Stomach (tissue), 19 donors: ENCODE measurements at places on chromosomes 5 and 9.

DNA sequence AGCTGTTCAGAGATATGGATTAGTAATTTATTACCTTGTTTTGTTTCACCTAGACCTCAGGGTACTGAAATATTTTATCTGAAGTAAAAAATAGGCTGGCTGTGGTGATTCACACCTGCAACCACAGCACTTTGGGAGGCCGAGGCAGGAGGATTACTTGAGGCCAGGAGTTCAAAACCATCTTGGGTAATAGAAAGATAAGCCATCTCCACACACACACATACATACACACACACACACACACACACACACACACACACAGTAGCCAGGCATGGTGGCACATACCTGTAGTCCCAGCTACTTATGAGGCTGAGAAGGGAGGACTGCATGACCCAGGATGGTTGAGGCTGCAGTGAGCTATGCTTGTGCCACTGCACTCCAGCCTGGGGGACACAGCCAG lies 3.7 kb downstream of the ANXA2R start:
- no peak for DNase-seq

GRCh38 chr5:190366-191035 lies 794 bp upstream of the LRRC14B start:
- no peak for DNase-seq

DNA sequence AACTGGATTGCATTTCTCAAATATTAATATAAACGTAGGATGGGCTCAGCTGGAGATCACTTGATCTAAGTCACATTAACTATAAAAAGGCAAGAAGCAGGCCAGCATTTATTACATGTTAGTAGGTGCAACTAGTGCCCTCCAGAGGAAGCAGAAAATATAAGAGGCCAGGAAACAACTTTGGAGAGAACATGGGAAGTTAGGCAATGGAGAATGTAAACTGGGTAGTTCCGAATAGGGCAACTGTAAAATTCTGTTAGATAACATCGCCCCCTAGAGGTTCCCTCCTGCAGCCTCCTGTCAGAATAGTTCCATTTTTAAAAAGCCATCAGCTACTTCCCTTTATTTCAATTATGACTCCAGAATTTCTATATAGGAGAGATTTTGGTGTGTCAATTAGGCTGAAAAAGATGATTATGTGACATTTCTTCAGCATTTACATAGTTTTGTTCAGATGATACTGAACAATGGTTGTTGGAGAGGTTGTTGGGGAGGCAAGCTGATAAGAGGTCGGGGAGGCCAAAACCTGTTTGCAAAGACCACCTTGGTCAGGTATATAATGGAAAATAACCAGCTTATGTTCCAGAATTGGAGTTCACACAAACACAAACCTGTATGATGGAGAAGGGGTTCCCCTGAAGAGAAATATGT lies 22.4 kb downstream of the CCL28 start:
- DNase-seq: peak; percentile 53

DNA sequence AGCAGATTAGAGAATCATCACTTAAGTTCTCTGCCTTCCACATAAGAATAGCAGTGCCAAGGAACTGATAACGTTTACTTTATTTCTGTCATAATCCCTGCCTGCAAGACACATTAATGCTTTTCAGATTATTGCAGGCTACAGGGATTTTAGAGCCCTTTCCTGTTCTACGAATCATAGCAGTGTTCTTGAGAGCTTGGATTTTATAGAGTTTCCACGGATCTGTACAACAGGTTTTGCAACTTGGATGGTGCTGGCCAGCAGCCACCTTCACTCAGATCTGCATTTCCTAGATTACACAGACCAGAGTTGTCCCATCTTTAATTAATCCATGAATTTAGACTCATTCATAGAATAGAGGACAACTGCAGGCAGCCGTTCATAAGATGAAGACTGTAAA lies 38.1 kb downstream of the SLC12A2 start:
- DNase-seq: peak; percentile 74

DNA sequence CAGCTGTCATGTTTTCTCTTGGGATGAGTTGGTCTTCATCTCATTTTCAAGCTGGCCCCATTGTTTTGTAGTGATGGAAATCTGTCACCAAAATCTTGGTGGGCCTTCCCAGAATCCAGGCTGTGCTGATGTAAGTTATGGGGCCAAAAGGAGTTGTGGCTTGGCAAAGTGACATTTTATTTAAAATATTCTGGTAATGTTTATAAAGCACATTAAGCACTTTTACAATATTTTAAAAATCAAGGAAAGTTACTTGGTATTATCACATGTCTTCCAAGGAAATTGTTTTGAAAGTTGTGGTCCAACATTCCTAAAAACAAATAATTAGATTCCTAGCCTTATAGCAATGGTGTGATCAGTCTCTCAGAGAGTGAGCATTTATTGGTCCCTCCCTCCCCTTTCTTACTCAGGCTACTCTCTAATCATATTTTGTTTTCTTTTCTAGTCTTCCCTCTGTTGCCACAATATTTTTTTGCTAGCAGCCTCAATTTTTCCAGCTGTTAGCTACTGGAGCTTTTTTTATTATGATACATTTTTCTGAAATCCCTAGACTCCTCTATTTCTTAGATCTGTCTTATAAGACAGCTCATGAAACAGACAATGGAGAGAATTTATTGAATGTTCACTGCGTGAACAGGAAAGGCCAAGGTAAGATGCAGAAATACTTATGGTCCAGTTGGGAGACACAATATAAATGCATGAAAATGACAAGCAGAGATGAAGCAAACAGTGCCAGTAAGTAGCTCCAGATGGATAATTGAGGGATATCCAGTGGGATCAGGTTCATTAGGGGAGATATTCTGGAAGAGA lies 408.1 kb upstream of the ZNF608 start:
- DNase-seq: no peak

- DNase-seq: no peak
Observed at GRCh38 chr9:120570296-120570695, 9.7 kb downstream of the CDK5RAP2 start.

GRCh38 chr9:77697238-77697984 lies 49.3 kb upstream of the GNA14 start:
- DNase-seq: no peak

DNA sequence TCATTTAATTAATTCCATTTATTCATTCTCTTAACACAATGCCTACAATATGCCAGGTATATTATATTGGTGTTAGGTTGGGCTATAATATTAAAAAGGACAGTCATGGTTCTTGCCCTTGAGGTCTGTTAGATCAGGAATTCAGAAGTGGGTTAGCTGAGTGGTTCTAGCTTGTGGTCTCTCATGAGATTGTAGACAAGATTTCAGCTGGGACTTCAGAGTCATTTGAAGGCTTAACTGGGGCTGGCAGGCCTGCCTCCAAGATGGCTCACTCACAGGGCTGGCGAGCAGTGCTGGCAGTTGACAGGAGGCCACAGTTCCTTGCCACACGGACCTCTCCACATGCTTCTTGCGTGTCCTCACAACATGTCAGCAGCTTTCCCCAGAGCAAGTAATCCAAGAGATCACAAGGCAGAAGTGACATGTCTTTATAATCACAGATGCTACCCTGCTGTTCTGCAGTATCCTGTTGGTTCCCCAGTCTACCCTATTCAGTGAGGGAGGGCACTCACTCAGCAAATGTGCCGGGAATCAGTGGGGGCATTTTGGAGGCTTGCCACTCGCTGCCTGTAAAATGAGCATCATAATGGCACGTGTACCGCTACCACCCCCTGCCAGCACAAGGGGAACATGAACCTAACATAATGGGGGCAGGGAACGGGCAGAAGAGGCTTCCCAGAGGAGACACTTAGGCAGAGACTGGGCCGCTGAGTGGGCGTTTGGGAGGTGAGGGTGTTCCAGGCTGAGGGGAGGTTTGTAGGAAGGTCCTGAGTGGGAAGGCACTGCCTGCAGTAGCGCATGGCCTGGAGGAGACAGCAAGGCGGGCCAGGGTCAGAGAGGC lies 70.0 kb downstream of the EXOSC2 start:
- no peak for DNase-seq

DNA sequence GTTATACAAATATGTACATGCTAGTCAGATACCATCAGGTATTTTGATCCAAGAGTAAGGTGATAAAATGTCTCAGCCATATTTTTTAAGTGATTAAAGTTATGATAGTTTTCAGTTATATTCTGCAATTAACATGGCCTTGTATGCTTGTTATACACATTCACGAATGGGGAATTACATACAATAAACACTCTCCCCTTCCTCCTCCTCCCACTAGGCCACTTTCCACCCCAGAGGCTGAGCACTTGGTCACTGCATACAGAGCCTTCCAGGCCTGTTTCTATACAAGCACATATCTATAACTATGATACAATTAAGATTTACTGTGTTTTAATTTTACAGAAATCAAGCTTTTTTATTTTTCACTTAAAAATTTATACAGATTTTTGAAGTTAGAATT lies 104.7 kb upstream of the PIK3R1 start:
- DNase-seq: no peak

DNA sequence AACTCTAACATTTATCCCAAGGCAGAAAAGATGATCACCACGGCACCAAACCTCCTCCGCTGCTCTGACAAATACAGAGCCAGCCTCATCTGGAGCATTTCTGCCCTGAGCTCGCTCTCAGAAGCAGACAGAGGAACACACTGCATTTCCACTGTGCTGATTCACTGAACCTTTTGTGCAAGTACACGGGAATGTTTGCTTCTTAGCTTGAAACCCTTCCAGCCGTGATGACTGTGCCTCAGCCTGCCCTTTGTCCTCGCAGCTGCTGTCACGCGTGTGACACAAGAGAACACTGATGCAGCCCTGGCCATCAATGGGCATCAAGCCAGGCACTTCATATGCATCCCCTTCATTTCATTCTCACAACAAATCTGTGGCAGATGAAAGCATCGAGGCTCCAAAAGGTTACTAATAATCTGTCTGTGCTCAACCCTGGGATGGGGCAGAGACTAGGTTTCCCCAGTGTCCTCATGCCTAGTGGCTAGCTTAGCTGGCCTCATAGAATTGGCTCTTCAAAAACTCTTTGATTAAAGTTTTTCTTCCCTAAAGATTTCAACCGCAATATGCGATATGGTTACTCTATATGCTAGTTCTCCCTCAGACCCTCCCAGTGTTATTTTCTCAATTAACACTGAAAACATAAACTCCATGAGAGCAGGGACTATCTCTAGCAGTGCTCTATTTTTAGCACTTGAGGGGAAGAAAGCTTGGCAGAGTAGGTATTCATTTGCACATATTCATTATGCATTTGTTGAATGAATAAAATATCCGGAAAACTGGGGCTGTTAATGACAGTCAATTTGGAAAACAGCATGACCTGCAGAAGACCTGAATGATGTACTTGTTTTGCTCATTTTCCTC lies 7.3 kb downstream of the CDC14B start:
- DNase-seq: peak; percentile 69

GRCh38 chr5:179801304-179802206 lies 5.1 kb downstream of the MGAT4B start:
- peak; percentile 92 for DNase-seq

- no peak for DNase-seq
Observed at GRCh38 chr5:68047035-68047434, 168.5 kb upstream of the PIK3R1 start.

- no peak for DNase-seq
Observed at GRCh38 chr9:101445353-101446029, 9.9 kb upstream of the ALDOB start.

GRCh38 chr9:87685441-87685840 lies 40.5 kb upstream of the CTSL start:
- DNase-seq: no peak

- DNase-seq: no peak
Observed at GRCh38 chr5:122163121-122164069, 34.0 kb downstream of the ZNF474 start.

GRCh38 chr9:37117956-37118355 lies 2.4 kb upstream of the ZCCHC7 start:
- no peak for DNase-seq

DNA sequence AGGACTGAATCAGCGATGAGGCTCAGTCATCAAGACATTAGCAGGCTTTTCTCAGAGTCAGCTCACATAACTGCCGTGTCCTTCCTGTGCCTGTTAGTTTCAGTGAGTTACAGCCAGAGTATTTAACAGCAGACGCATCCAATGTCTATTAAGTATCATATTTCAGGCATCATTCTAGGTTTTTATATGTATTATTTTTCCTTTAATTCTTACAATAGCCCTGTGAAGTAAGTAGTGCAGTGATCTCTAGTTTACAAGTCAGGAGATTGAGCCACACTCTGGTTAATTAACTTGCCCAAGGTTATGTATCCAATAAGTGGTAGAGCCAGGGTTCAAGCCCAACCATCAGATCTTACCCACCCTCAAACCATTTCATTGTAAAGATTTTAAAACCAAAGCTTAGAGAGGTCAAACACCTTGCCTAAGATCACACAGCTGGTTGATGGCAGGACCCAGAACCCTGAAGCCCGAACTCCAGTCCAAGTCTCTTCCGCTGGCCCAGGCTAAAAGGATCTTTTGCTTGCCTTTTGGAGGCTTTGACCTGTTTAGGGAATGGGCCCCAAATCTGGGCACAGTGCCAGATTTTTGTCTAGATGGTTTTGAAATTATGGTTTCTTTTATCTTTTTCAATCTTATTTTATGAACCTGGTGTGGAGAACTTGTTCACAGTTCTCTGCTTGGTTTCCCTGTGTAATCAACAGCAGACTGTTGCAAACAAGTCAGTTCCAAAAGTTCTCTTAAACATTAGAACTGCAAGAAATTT lies 261.2 kb upstream of the CLINT1 start:
- DNase-seq: peak; percentile 25

GRCh38 chr5:76445063-76445462 lies 42.0 kb downstream of the IQGAP2 start:
- DNase-seq: no peak

- DNase-seq: no peak
Observed at GRCh38 chr5:79702606-79703380, 13.2 kb downstream of the CMYA5 start.

DNA sequence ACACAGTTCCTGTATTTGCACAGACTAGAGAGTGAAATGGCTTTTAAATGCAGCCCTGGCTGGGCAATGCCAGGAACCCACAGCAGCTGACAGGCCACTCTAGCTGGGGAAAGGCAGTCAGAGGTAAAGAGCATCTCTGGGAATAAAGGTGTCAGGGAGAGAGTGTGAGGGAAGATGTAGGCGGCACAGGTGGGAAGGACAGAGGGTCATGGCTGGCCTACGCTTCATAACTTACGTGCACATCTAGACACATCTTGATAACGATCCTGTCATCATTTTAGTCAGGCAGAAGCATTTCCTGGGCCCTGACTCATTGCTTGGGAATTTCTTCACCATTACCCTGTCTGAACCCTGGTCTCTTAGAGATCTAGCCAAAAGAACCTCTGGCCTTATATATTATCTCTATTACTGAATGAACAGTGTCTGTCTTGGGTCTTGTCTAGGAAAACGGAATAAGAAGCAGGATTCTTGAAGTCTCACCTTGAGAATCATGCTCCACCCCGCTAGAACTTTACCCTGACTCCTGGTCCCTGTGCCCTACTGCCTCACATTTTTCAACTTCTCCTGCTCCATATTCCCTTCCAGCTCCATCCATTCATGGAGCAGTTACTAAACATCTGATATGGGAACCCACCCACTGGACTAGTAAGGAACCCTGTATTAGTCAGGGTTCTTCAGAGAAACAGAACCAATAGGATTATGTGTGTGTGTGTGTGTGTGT lies 106.4 kb upstream of the ELL2 start:
- DNase-seq: no peak

GRCh38 chr9:125393426-125393825 lies 131.8 kb downstream of the GAPVD1 start:
- DNase-seq: no peak
